ENCODE measurements at places on chromosomes 3 and 15.

DNA sequence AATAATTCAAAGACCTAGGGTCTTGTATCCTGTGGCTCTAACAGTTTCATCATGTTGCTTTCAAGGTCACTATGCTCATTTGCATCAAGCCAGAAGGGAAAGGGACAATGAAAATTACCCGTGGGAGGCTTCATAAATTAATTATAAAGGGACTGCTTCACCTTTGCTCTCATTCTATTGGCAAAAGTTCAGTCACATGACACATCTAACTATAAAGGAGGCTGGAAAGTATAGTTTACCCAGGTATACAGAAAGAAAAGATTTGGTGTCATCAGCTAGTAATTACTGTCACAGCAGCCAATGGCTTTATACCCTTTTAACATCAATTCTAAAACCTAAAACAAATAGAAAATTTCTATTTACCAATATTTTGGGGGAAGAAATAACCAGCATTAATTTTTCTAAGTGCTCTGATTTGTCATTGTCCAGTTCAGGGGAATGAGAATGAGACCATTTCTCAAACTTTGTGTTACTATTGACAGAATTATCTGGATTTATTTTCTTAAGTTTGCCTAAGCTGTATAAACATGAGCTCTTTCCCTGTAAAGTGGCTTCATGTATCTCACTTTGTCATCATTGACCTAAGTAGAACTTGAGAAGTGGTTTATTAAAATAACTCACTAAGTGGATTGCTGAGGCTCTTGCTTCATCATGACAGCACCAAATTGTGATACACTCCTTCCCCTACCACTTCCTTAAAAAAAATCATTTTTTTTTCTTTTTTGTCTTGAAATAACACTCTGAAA lies 257.7 kb upstream of the PEX5L start:
- no peak overlapping the region for H3K4me3 ChIP-seq
- H3K36me3 ChIP-seq: no peaks in the 10 kb centered on the region
- no peaks in the 10 kb centered on the region for H3K4me1 ChIP-seq
- no peak overlapping the region for H3K27ac ChIP-seq
- H3K27me3 ChIP-seq: no peaks in the 10 kb centered on the region

GRCh38 chr3:73508330-73508954 lies 116.3 kb downstream of the PDZRN3 start:
- no peak overlapping the region for H3K4me3 ChIP-seq
- DNase-seq: no peak
- H3K27me3 ChIP-seq: no peaks in the 10 kb centered on the region
- H3K4me1 ChIP-seq: peaks cover 27% of the 10 kb centered on the region

- H3K36me3 ChIP-seq: peaks cover 48% of the 10 kb centered on the region
- H3K27me3 ChIP-seq: no peaks in the 10 kb centered on the region
- peaks cover 49% of the 10 kb centered on the region for H3K4me1 ChIP-seq
- H3K4me3 ChIP-seq: no peak overlapping the region
- peak overlapping the region; percentile 88 for H3K27ac ChIP-seq
These were observed 62.6 kb downstream of the RGMA start for GRCh38 chr15:93026380-93026817.

- H3K36me3 ChIP-seq: no peaks in the 10 kb centered on the region
- no peak for DNase-seq
- H3K4me1 ChIP-seq: no peaks in the 10 kb centered on the region
- H3K27me3 ChIP-seq: no peaks in the 10 kb centered on the region
- H3K27ac ChIP-seq: no peak overlapping the region
These were observed 233.5 kb upstream of the WNT5A start for GRCh38 chr3:55720614-55721013.

DNA sequence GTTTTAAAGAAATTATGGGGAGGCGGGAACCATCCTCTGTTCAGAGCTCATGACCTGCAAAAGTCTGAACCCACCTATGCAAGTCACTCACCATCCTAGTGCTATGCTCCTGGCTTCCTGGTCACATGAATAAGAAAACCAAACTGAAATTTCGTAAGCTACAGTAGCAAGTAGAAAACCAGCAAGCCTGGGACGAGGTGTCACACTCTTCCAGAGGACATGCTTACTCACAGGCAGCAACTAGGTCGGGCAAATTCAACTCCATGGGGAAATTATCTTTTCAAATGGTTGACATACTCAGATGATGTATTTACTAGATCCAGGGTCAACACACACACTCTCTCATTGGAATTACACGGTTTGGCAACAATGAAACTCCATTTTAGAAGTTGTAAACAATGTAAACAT lies 31.3 kb downstream of the LDHAL6B start:
- no peak overlapping the region for H3K4me3 ChIP-seq
- H3K4me1 ChIP-seq: peaks cover 45% of the 10 kb centered on the region
- H3K27me3 ChIP-seq: no peaks in the 10 kb centered on the region
- no peak for DNase-seq
- H3K27ac ChIP-seq: no peak overlapping the region

DNA sequence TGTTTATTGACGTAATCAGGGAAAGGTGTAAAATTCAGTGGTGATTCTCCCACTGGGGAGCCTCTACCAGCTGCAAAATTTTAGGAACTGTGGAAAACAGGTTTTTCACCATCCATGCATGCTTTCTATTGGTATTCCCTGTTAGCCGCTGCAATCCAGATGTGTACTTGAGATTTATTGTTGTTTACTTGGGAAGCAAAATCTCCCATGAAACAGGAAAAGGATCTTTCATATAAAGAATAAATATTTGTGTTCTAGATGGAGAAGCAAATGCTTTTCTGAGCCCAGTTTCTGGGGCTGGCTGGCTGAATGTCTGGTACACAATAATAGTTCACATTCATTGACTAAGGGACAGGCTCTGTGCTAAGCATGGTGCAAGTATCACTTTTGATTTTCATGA lies 144.6 kb upstream of the RASGRP1 start:
- no peak overlapping the region for H3K27ac ChIP-seq
- H3K36me3 ChIP-seq: no peaks in the 10 kb centered on the region
- no peak for DNase-seq
- no peak overlapping the region for H3K4me3 ChIP-seq

DNA sequence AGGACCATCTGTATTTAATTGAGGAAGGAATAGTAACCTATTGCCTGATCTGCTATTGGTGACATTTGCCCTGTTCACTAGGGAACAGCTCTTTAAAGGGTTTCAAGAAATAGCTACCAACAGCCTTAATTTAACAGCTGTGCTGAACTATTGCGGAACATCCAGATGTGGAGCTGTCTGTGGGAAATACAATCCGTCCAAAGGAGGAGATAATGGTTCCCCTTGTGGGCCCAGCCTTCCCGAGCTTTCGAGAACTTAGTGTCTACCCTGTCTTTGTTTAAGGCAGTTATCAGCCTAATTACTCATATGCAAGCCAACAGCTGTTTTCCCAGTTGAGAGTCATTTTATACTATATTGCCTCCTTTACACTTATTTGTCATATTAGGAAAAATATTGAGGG lies 398.6 kb downstream of the WDR72 start:
- no peaks in the 10 kb centered on the region for H3K36me3 ChIP-seq
- H3K4me1 ChIP-seq: no peaks in the 10 kb centered on the region
- no peaks in the 10 kb centered on the region for H3K27me3 ChIP-seq
- no peak for DNase-seq
- no peak overlapping the region for H3K27ac ChIP-seq

DNA sequence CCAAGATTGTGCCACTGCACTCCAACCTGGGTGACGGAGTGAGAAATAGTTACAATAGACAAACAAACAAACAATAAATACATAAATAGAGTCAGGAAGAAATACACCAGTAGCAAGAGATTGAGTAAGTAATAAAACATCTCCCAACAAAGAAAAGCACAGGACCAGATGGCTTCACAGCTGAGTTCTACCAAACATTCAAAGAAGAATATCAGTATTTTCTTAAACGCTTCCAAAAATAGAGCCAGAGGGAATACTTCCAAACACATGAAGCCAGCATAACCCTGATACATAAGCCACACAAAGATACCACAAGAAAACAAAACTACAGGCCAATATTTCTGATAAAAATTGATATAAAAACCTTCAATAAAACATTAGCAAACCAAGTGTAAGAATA lies 30.7 kb upstream of the IGSF10 start:
- no peaks in the 10 kb centered on the region for H3K36me3 ChIP-seq
- no peaks in the 10 kb centered on the region for H3K27me3 ChIP-seq
- H3K27ac ChIP-seq: no peak overlapping the region
- H3K4me3 ChIP-seq: no peak overlapping the region
- DNase-seq: no peak

GRCh38 chr3:124565013-124565412 lies 165.2 kb upstream of the UMPS start:
- no peaks in the 10 kb centered on the region for H3K4me1 ChIP-seq
- H3K27ac ChIP-seq: no peak overlapping the region

GRCh38 chr3:121896823-121897222 lies 2.6 kb downstream of the SLC15A2 start:
- peaks cover 14% of the 10 kb centered on the region for H3K4me1 ChIP-seq
- no peaks in the 10 kb centered on the region for H3K36me3 ChIP-seq
- no peak overlapping the region for H3K27ac ChIP-seq
- no peak overlapping the region for H3K4me3 ChIP-seq

- H3K4me1 ChIP-seq: no peaks in the 10 kb centered on the region
- H3K27ac ChIP-seq: no peak overlapping the region
- DNase-seq: no peak
- no peak overlapping the region for H3K4me3 ChIP-seq
These were observed 487.5 kb upstream of the WNT5A start for GRCh38 chr3:55974421-55975165.

GRCh38 chr3:105866656-105867653 lies 1.9 kb downstream of the CBLB start:
- no peaks in the 10 kb centered on the region for H3K36me3 ChIP-seq
- peak overlapping the region; percentile 80 for H3K4me3 ChIP-seq
- no peaks in the 10 kb centered on the region for H3K27me3 ChIP-seq
- peaks cover 43% of the 10 kb centered on the region for H3K4me1 ChIP-seq
- no peak for DNase-seq
- H3K27ac ChIP-seq: peak overlapping the region; percentile 95

DNA sequence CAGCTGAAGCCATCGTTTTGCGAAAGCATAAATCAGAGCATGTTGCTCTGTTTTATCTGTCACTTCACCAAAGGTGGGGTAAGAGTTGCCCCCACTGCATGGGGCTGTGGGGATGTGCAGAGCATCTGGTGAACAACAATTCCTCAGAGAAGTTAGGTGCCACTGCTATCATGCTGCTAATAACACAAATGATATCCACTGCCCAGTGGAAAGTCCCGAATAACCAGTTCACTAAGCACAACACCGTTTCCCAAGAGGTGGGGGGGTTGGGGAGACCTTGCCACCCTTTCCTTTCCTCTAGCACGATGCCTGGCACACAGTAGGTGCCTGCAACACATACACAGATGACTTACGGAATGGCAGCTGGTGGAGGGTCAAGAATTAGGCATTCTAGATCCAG lies 38.6 kb downstream of the FAM3D start:
- peaks cover 29% of the 10 kb centered on the region for H3K4me1 ChIP-seq
- no peak overlapping the region for H3K4me3 ChIP-seq
- no peaks in the 10 kb centered on the region for H3K36me3 ChIP-seq
- no peak overlapping the region for H3K27ac ChIP-seq
- no peak for DNase-seq
- peaks cover 15% of the 10 kb centered on the region for H3K27me3 ChIP-seq

DNA sequence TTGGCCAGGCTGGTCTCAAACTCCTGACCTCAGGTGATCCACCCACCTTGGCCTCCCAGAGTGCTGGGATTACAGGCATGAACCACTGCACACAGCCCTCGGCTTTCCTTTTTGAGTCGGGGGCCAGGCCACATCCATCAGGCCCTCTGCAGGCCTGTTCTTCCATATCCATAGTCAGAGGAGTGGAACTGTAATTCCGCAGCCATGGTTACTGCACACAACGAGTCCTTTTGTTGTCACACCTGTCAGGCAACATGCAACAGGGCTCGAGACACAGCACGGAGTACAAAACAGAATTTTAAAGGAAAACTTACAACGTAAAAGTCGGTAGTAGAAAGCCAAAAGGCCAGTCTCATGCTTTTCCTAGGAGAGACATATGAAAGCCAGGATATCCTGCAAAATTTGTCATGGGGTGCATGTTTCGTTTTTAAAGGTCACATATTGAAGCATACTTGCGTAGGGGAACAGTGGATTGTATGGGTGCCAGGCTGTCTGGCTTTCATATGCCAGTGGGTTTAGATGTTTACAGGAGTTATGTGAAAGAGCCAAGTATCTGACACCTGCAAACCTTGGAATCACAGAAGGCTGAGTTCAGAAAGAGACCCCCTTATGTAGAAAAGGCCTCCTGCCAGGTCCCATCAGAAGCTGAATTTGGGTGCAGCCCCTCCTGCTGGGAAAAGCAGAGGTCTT lies 63.2 kb upstream of the LPP start:
- H3K4me3 ChIP-seq: no peak overlapping the region
- H3K27ac ChIP-seq: no peak overlapping the region
- no peaks in the 10 kb centered on the region for H3K4me1 ChIP-seq
- no peaks in the 10 kb centered on the region for H3K36me3 ChIP-seq

DNA sequence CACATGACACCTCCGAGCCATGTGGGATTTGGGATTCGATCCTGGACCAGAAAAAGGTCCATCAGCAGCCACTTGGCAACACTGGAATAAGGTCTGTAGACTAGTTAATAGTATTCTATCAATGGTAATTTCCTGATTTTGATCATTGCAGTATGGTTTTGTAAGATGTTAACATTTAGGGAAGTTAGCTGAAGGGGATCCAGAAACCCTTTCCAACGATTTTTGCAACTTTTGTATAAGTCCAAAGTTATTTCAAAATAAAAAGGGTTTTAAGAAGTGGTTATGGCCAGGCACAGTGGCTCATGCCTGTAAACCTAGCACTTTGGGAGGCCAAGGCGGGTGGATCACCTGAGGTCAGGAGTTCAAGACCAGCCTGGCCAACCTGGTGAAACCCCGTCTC lies 10.2 kb downstream of the BDH1 start:
- no peaks in the 10 kb centered on the region for H3K27me3 ChIP-seq
- no peaks in the 10 kb centered on the region for H3K36me3 ChIP-seq
- DNase-seq: no peak
- no peak overlapping the region for H3K4me3 ChIP-seq
- H3K4me1 ChIP-seq: peaks cover 13% of the 10 kb centered on the region
- H3K27ac ChIP-seq: no peak overlapping the region

GRCh38 chr3:177096615-177097014 lies 100.7 kb downstream of the TBL1XR1 start:
- H3K4me1 ChIP-seq: peaks cover 27% of the 10 kb centered on the region
- H3K27ac ChIP-seq: no peak overlapping the region
- H3K4me3 ChIP-seq: no peak overlapping the region
- no peaks in the 10 kb centered on the region for H3K27me3 ChIP-seq
- DNase-seq: no peak
- H3K36me3 ChIP-seq: no peaks in the 10 kb centered on the region

- H3K27ac ChIP-seq: no peak overlapping the region
- peaks cover 2% of the 10 kb centered on the region for H3K27me3 ChIP-seq
- no peaks in the 10 kb centered on the region for H3K4me1 ChIP-seq
- H3K4me3 ChIP-seq: no peak overlapping the region
- no peaks in the 10 kb centered on the region for H3K36me3 ChIP-seq
These were observed 15.8 kb upstream of the NSMCE3 start for GRCh38 chr15:29285386-29285785.

- H3K36me3 ChIP-seq: no peaks in the 10 kb centered on the region
- no peak for DNase-seq
- H3K4me3 ChIP-seq: no peak overlapping the region
- no peaks in the 10 kb centered on the region for H3K4me1 ChIP-seq
- H3K27me3 ChIP-seq: no peaks in the 10 kb centered on the region
These were observed 62.1 kb upstream of the RNU6-1 start for GRCh38 chr15:67901922-67902321.

- no peaks in the 10 kb centered on the region for H3K36me3 ChIP-seq
- no peak within 1 kb of the TSS for H3K4me3 ChIP-seq
- H3K27me3 ChIP-seq: peaks cover 4% of the 10 kb centered on the region
- no peak for DNase-seq
- H3K27ac ChIP-seq: no peak within 1 kb of the TSS
These were observed at the start of gene DNAH12 for GRCh38 chr3:57544181-57545125. TSS of gene DNAH12 (minus strand) at chr3:57544344. CDS start at chr3:57542870, 1,474 bp downstream.

- H3K36me3 ChIP-seq: no peaks in the 10 kb centered on the region
- DNase-seq: no peak
- H3K27me3 ChIP-seq: no peaks in the 10 kb centered on the region
- no peak overlapping the region for H3K4me3 ChIP-seq
These were observed 41.9 kb upstream of the MAP4 start for GRCh38 chr3:48058091-48058490.

All from tibial artery (tissue), 4 donors.